ENCODE measurements at places on chromosomes 16 and 17. TPM values are rescaled to one million over a fixed set of nuclear protein-coding genes. Genes with fewer than 3 reads are reported as not detected.
A peak's percentile ranks its signal among the peaks of the same experiment; 100 is the strongest.

DNA sequence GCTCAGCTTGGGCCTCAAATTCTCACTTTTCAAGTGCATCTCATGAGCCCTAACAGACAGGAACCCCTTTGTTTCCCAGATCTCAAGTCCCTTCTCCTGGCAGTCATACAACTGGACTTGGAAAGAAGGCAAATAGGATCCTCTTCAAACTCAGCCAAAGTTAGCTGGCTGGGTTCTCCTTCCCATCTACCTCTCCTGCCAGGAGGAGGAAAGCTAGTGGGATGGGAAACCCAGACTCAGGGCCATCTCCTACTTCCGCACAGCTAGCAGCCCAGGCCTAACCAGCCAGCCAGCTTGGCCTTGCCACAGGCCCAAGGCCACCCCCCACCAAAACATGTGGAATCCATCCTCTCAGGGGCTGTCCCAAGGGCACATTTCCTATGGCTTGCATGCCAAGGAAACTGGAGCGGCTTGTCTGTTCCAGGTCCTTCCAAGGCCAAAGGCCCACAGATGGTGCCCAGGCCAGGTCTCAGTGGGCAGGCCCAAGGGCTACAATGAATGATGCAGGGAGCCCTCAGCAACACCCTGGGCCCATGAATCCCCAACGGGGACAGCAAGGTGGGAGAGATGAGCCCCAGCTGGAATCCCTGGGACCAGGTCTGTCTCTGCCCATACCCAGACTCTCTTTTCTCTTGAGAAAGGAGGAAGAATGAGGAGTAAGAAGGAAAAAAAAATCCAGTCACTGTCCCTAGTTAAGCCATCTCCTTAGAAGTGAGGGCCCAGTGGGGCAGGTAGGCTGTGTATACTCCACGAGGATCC is 1.7 kb downstream of the SMARCD2 start:
- DNase-seq, result no peak

GRCh38 chr16:3121851-3122467 is 9.6 kb downstream of the ZNF205 start:
- no peak for DNase-seq

DNA sequence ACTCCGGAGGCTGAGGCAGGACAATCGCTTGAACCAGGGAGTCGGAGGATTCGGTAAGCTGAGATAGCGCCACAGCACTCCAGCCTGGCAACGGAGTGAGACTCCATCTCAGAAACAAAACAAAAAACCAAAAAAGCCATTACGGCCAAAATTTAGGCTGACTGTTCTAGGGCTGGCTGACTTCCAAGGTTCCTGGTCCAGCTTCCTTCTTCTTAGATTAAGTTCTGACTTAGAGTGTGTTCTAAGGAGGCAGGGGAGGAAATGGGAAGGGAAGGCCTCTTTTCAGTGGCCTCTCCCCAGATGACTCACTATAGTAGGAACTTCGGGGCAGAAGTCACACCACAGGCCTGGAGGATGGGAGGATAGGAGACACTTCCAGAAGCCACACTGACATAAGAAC is 27.7 kb upstream of the CLEC18B start:
- DNase-seq, result peak; percentile 73

DNA sequence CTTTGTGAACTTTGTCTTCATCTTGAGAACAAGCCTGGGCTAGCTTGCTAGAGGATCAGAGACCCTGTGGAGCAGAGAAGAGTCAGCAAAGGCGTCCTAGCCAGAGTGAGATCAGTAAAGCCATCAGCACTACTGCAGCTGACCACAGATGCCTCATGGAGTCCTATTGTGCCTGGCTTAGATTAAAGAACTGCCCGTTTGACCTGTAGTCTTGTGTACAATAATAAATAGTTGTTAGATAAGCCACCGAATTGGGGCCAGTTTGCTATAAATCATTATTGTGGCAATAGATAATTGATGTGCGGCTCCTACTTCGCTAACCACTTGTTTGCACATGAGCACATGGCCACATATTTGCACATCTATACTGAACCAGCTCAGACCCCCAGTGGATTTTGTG is 103.0 kb downstream of the CYLD start:
- DNase-seq, result no peak

- peak; percentile 90 for DNase-seq
Measured at GRCh38 chr17:40026816-40027613, 11.8 kb downstream of the CSF3 start.

- DNase-seq, result no peak
Measured at GRCh38 chr16:84937196-84938005, 73.9 kb downstream of the ZDHHC7 start.

DNA sequence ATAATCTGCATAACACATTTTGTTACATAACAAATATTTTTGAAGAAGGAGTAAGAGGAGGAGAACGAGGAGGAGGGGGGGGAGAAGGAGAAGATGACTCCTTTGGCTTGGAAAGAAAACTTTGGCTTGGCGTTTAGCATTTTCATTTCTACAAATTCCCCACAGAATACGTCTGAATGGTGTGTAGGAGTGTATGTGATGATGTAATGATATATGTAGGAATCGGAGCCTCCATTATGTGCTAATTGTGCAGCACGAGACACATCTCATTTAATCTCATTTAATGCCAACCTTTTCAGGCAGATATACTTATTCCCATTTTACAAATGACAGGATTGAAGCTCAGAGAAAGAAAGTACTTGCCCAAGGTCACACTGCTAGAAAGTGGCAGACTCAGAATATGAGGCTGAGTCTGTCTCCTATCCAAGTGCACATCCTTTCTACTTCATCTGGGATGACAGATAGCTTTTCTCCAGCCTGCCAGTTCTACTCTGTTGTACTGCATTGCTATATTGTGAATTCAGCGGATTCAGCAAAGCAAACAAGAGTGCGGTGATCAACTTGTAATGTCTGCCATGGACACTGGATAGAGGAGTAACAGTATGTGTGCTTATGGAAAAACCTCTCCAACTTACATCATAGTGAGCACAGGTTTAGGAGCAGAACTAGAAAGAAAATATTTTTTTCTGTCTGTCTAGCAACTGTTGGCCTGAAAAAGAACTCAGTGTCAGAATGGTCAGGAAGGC is 10.4 kb upstream of the SLC47A2 start:
- DNase-seq, result no peak

DNA sequence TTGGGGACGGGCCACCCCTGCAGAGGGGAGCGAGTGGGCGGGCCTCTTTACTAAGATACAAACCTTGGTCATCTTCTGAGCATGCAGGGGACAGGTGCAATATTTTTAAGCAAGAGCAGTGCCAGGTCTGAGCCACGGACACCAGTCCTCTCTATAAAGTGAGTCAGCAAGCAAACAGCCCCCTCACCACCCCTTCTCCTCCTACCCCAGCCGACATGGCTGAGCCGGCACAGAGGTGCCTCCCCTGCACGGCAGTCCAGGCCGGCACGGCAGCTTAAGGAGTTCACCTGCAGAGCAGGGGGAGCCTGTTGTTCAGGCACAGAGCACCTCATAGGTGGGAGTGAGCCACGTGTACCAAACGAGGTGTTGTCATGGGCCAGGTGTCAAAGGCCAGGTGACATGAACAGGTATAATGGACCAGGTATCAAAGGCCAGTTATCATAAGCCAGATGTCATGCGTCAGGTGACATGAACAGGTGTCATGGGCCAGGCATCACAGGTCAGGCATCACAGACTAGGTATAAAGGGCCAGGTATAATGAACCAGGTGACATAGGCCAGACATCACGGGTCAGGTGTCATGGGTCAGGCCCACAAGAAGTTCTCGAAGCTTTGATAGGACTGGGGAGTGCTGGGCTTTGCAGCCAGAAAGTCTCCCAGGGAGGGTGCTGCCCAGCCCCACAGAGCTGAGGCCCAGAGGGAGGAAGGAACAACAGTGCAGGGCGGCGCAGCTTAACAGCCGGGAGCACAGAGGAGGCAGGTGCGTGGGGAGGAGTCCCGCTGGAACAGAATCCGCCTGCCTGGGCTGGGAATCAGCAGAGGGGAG is 42.6 kb upstream of the ZNF469 start:
- no peak for DNase-seq

GRCh38 chr16:68468842-68469241 is 20.5 kb upstream of the SMPD3 start:
- DNase-seq, result no peak

DNA sequence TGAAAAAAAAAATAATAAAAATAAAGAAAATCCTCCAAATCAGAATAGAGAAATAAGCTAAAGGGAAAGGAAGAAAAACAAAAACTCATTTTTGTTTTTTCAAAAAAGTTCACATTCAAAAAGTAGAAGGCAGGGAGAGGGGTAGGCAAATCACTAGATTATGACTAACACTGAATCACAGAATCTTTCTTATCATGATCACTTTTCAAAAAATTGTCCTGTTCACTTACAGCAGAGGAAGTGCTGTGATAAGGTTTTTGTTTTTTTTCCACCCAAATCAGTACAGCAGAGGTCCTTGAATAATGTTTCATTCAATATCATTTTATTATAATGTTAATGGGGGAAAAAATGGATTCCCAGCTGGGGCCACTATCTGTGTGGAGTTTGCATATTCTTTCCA is 106.4 kb downstream of the CA4 start:
- no peak for DNase-seq

- peak; percentile 80 for DNase-seq
Measured at GRCh38 chr17:78883089-78883532, 19.9 kb downstream of the CEP295NL start.

GRCh38 chr16:88393571-88393970 is 10.8 kb downstream of the ZNF469 start:
- DNase-seq, result no peak

DNA sequence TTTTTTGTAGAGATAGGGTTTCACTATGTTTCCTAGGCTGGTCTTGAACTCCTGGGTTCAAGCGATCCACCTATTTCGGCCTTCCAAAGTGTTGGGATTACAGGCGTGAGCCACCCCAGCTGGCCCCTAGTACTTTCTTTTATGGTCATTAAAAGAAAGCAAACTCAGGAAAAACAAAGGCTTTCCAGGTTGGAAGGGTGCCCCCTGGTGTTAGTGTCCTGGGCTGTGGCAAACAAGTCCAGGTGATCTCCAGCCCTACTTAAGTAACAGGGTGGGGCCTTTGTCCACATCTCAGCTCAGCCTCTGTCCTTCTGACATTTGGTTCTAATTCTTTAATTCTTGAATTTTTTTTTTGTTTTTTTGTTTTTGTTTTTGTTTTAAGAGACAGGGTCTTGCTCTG is 6.9 kb downstream of the IGFBP4 start:
- no peak for DNase-seq

DNA sequence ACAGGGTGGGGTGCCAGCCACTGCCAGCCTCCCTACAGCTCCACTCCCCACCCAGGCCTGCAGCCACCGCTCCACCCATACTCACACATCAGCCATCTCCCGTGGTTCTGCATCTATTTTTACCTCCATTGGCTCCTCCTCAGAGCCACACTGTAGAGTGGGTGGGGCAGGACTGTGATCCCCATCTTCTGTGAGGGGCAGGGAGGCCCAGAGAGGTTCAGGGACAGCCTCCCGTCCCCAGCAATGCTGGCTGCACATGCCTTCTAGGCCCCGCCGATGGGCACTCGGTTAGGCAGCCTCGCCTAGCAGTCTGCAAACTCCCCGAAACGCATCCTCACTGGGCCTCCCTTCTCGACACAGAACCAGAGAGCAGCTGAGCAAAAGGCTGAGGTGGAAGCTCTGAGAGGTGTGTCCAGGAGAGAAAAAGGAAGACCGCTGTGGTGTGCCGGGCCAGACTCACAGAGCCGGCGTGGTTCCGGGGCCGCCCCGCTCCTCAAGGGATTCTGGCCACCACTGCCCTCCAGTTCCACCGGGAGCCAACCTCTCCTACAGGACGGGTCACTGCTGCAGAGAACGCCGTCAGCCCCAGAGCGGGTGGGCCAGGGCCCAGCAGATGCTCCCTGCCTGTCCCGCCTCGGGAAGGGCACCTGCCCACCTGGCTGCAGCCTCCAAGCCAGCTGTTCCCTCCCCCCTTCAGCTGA is 71.9 kb downstream of the ABR start:
- DNase-seq, result no peak

DNA sequence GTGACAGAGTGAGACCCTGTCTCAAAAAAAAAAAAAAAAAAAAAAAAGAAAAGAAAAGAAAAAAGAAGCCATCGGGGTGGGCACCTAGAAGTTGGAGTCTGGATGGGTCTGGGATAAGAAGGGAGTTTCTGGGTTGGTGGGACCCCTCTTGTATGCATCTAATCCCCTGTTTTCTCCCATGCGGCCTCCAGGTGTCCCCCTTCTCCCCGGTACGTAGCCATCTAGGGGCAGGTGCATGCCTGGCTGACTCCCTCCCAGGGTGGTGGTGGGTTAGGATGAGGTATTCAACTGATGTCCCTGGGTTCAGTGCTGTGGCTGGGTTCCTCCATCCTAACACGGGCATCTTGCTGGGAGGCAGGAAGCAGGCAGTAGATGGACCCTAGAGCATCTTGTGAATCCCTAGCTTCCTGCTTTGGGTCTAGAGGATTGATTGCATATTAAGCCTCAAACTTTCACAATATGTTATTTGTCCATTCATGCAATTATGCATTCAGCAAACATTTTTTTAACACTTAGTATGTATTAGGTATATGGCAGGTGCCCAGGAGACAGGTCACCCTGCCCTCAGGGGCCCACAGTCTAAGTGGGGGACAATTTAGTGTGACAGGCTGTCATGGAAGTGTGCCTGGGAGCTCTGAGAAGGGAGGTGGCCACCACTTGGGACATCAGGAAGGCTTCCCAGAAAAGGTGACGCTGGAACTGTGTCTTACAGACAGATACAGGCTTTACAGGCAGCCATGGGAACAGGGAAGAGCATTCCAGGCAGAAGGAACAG is 13.1 kb downstream of the FMNL1 start:
- no peak for DNase-seq

DNA sequence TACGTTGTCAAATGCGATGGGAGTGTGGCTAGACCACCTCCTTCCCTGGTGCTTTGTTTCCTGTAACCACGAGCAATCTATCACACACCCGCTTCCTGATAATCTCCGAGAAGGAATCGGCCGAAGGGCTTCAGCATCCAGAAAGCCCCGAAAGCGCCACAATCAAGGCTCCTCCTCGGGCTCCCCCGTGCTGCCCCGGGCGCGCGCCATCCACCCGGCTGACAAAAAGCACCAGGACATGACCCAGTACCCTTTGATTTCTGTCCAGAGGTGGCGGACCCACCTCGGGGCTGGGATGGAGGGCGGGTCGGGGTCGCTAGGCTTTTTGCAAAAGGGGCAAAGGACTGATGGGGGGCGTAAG is 743 bp upstream of the ARMC7 start:
- no peak for DNase-seq

DNA sequence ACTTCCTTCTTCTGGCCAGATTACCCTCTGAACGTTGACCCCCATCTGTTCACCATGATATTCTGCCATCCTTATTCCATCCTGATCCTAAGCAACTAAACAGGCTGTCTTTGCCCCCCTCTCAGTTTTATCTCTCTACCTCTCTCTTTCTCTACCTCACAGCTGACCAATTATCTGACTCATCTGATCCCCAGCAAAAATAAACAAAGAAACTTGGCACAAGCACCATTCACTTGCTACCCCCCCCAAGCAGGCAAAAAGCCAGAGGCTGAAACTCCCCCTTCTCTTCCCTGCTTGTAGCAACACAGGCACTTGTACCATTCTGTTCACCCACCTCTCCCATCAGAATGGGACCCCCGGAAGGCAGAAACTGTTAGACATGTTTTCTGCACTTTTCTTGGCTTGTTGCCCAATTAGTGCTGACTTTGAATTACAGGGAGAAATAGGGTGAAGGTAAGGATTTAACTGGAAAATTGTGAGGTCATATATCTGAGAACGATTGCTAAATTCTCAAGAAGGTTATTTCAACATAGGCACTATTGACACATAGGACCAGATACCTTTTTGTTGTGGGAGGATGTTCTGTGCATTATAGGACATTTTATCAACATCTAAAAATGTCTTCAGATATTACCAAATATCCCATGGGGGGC is 163.2 kb downstream of the TOX3 start:
- DNase-seq, result no peak

HS3ST3A1 gene
- 22.1 TPM for total RNA-seq

KRTAP1-5 gene
- not detected for total RNA-seq

PYDC1 gene
- not detected for total RNA-seq

MXRA7 gene
- total RNA-seq, result 171 TPM

FAAP100 gene
- total RNA-seq, result 11.7 TPM
